ENCODE measurements at places on chromosomes 1 and 21.

- DNase-seq = no peak
These were observed 405.3 kb downstream of the RRAGC start for GRCh38 chr1:38454236-38454635.

- DNase-seq = no peak
These were observed 4.8 kb upstream of the PCBP3 start for GRCh38 chr21:45638707-45639106.

DNA sequence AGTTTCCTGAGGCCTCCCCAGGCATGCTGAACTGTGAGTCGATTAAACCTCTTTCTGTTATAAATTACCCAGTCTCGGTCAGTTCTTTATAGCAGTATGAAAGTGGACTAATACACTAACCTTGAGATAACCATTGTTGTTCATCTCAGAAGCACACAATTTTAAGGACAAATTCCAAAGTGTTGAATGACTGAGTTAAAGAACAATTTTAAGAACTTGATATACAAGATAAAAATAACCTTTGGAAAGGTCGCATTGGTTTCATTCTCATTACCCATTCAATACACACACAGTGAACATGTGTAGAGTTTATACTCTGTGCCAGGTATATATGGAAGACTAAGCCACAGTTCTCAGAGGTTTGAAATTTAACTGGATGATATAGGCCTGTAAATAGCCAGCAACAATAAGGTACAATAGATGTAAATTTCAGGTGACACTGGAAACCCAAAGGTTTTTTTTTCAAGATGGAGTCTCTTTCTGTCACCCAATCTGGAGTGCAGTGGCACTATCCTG, 19.1 kb upstream of the SRSF10 start:
- DNase-seq = no peak

DNA sequence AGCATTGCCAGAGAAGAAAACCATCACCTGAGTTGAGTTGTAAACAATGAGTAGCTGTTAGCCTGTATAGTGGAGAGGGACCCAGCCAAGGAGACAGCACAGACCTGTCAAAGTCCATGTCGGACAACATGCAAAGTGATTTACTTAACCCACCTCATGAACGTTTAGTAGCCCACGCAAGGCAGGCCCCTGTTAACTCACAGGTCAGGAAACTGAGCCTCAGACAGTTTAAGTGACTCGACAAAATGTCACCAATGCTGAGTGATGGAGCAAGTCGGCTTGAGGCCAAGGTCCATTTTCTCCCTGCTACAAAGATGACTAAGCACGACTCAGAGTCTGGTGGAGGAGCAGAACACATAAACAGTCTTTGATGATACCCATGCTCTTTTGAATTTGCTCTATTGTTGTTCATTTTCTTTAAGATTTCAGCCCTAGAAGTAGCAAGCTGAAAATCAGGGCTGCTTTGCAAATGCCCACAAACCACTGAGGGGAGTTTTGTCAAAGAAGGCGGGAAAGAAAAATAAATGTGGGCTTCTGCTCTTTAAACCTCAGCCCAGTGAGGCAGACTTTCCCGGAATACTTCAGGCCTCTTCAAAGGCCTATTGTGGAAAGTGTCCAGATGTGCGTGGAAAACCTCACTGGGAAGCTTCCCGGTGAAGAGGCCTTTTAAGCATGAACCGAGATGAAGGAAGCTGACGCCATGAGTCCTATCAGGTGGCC, 83.8 kb upstream of the HOOK1 start:
- DNase-seq = no peak

DNA sequence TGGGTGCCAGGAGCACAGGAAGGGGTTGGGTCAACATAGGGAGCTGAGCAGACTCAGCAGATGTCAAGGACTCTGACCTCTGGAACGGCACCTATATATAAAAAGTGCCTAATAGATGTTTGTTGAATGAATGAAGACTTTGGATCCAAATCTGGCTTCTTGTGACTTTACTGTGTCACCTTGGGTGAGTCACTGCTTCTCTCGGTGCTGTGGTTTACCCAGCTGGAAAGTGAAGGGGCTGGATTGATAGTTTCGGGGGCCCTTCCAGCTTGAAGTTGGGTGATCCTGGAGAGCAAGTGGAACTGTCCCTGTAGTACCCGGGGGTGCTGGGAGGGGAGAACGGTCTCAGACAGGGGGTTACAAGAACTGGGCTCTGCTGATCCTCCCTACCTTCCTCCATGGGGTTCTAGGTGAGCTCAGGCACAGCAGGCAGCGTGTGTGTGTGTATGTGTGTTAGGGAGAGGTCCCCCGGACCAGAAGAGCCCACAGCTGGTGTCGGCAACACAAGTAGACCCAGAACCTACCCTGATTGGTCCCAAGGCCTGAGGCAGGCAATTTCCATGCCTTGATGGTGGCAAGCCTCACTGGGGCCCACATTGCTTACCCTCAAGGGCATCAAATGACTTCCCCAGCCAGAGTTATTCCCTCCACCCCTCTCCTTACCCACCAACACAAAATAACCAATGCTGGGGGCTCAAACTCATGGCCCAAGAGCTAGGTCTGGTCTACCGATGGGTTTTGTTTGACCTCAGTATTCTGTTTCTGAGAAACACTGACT, 5.5 kb upstream of the PADI1 start:
- no peak for DNase-seq

DNA sequence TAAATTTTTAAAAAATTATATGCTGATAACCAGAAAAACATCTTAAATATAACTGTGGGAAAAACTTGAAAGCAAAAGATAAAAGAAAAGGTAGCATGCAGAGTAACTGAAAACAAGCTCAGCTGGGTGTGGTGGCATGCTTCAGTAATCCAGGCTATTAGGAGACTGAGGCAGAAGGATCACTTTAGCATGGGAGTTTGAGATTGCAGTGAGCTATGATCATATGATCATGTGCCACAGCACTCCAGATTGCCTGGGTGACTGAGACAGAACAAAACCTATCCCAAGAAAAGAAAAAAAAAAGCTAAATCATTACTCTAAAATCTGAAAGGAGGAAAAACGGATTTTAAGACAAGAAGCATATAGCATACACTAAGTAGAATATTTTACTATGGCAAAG, 1624.0 kb downstream of the AMY1C start:
- DNase-seq = no peak

GRCh38 chr1:18676332-18676781, 45.7 kb downstream of the PAX7 start:
- no peak for DNase-seq

DNA sequence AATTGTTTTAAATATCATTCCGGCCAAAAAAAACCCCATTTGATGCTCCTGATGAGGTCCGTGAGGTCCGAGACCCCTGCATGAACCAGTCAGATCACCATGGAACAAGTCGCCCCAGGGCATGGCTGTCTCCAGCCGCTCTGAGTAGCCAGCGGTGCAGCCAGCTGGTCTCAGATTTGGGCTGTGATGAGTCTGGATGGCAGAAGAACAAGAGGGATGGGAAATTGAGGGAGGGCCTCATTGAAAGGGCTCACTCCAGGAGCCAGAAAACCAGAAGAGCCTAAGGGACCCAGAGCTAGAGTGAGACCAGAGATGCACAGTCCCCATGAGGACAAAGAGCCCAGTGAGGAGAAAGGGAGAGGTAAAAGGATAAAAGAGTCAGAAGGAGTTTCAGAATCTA, 174.0 kb downstream of the TOMM20 start:
- no peak for DNase-seq

Measured in stimulated activated CD8-positive, alpha-beta memory T cell treated with anti-CD3 and anti-CD28 coated beads, Interleukin-4, amount 100 ng/mL, for 4 hours (primary cell).